ENCODE measurements at places on chromosomes 13 and 19.

DNA sequence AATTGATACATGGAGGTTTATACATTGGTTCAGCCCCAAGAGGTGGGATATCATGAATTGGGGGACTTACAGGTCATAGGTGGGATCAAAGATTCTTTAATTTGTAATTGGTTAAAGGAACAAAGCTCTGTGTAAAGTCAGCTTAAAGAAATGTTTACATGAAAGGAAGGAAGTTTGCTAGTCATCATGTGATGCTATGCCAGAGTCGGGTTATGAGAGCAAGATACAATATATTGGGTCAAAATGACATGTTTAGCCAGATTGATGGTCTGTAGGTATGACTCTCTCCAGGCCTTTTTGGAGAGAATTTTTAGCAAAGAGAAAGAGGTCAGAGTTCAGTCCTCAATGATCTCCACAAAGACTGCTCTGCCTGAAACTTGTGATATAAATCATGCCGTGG is 5.3 kb upstream of the CYSLTR2 start:
- peak; percentile 51 for DNase-seq

- DNase-seq, result no peak
Observed at GRCh38 chr19:49792829-49793560, 20.1 kb downstream of the FUZ start.

DNA sequence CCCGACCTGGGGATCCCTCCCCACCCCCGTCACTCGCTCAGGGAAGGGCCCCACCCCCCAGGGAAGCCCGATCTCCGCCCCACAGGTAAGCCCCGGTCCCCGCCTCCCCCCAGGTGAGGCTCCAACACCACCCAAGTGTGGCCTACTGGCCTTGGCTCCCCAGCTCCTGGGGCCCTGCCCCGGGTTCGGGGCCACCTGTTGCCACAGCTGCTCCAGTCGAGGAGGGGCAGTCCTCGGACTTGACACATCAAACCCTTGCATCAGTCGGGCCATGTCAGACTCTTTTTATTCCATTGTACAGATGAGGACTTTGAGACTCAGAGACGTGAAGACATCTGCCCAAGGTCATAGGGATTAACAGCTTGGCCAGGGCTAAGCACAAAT is 512 bp downstream of the CC2D1A start:
- DNase-seq, result no peak

DNA sequence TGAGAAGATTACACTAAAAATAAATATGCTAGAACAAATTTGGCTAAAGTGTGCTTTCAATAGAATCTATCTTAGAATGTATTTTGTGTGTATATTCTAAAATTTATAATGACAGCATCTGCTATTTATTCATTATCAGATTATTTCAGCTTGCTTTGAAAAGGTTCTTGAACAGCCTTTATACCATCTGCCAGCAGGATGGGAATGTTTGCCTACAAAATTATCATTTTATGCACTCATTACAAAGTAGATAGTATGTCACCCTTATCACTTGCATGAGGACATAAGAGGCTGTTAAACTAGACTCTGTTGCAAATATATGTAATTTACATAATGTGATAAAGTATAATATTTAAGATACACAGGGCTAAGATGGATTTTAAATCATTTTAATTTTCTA is 1286.9 kb upstream of the PCDH20 start:
- no peak for DNase-seq

- DNase-seq, result peak; percentile 49
Observed at GRCh38 chr13:40429706-40430545, 236.5 kb downstream of the FOXO1 start.

DNA sequence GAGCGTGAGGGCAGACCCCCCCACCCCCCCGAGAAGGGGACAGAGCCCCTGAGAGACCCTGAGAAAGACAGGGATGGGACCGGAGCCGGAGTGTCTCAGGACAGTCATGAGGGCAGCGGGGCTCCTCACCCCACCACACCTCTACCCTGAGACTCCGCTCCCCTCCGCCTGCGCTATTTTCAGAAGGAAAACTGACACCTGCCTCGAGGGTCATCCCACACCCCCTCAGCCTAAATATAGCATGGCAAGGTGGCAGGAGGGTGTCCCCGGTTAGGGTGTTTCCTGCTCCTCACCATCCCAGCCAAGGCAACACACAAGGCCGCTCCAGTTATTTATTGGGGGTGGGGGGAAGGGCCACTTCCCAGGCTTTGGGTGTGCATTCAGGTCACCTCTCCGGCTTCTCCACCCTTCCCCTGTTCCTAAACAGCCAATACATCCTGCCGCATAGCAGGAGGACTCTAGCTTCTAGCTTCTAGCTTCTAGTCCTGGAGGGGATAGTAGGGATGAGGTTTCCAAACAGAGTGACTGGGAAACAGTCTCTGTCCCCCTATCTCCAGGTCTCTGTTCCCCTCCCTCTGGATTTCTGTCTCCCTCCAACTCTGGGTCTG is 1.4 kb upstream of the NTF4 start:
- DNase-seq, result no peak

DNA sequence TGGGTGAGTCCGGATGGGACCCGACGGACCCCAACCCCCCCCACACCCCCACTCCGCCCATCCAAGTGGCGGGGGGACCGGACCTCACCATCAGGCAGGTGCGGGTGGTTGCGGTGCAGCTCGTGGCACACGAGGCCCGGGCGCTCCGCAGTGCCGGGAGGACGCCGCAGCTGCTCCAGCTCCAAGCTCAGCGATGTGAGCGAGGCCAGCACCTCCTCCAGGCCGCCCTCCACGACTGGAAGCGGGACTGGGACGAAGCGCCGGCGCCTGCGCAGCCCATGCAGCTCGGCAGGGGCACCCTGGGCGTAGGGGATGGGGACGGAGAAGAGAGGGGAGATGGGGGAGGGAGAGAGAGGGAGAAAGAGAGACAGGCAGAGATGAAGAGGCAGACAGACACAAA is 30.1 kb upstream of the OLFM2 start:
- no peak for DNase-seq

DNA sequence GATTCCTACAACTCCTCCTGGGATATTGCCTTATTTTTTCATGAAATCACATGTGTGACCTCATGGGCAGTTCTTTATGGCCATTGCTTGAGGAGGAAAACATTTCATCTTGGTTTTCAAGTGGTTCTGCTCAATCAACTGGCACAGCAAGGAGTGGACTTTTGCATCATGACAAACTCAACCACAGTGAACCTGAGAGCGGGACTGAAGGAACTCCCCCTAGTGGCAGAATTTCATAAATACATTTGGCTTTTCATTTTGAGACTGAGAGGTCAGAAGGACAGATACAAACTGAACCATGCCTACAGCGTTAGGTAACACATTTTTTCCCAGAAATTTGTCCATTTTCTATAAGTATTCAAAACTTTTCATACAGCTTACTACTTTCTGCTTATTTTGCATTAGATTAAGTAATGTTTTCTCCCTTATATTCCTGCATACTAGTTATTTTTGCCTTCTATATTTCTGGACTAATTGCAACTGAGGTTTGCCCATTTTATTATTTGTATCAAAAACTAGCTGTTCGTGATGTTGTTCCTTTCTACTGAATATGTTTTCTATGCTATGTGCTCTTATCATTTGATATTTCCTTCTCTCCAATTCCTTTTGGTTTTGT is 13.4 kb upstream of the SIGLEC12 start:
- peak; percentile 80 for DNase-seq

- no peak for DNase-seq
Observed at GRCh38 chr19:5623397-5624017, 624 bp downstream of the SAFB start.

GRCh38 chr19:12668346-12668745 is 1.7 kb downstream of the WDR83 start:
- DNase-seq, result no peak

- no peak for DNase-seq
Observed at GRCh38 chr13:55991666-55992065, 1149.1 kb upstream of the PRR20A start.

DNA sequence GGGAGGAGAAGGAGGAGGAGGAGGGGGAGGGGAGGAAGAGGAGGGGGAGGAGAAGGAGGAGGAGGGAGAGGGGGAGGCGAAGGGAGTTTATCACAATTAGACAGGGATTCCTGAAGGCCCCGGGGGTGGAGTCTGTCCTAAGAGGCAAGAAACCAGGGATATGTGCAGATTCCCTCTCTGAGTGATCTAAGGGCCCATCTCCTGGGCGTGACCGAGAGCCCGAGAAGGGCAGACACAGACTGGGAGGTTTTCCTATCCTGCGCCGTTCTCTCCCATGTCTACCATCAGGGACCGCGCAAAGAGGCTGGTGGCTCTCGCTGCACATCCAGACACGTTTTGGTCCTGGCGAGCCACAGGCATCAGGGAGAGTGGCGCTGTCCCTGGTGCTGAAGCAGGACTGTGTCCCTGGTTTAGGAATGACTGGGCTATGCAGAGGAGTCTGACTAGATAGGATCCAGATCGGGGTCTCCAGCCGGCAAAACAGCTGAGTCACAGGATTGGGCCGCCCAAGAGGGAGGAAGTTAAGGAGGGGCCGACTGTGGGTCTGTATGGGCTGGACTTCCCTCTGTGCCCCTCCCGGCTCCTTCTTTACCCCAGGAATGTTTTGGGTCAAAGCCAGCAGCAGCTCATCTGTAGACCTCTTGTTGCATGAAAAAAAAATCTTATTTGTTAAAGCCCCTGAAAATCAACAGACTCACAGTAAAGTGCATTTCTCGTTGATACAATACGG is 17.9 kb upstream of the ZNF175 start:
- DNase-seq, result peak; percentile 78

DNA sequence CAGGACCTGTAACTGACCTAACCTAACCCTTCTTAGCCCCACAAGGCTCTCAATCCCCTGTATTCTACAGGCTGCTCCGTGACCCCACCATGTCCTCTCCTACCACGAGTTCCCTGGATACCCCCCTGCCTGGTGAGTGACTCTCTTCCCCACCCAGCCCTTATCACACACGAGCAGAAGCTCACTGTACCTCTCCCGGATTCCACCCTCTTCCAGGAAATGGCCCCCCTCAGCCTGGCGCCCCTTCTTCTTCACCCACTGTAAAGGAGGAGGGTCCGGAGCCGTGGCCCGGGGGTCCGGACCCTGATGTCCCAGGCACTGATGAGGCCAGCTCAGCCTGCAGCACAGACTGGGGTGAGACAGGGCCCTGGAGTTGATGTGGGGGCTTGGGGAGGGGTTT is 1.3 kb downstream of the NR1H2 start:
- DNase-seq, result no peak
